NCI-H1694 (cell line): ENCODE measurements at places on chromosomes 12 and 14.
A peak's percentile ranks its signal among the peaks of the same experiment; 100 is the strongest.

- no peak for DNase-seq
These were observed 13.2 kb downstream of the PRICKLE1 start for GRCh38 chr12:42576374-42576773.

DNA sequence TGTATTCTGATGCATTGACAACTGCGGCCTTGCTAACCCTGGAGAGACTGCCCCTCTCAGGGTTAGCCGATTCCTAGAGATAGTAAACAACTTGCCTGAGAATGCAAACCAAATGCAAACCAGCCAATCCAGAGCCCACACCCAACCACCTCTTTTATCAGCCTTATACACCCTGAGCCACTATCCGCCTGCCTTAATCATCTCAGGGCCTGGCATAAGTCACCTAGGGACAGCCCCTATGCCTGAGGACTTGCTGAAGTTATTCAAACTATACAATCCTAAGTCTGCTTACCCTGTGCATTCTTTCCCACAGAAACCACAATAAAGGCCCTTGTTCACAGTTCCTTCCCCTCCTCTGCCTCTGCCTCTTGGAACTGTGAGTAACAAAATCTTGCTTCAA is 177.2 kb downstream of the KCNA5 start:
- no peak for DNase-seq

- DNase-seq = peak; percentile 6
These were observed 48.0 kb upstream of the RIMBP2 start for GRCh38 chr12:130764073-130764472.

GRCh38 chr12:979349-979748 is 11.7 kb upstream of the ERC1 start:
- DNase-seq = no peak

DNA sequence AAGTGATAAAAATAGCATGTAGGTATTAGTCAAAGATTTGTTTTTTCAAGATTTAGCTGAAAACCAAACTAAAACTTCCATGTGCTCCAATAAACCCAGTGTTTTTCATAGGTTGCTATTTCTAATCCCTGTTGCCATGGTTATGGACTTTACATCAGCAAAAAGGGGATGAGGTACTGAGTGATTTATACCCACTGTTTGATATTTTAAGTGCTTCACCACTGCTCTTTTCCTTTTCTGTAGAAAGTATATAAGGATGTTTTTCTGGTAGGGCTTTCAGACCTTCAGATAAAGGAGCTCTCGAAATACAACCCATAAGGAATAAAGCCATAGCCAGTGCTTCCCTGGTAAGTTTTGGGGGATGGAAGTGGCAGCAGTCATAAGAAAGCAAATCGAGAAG is at the start of gene OTOGL:
TSS of gene OTOGL (plus strand) at position 279 of the 400 bp plus-strand sequence. CDS start 109,895 bp downstream, outside the sequence.
- DNase-seq = no peak

- no peak for DNase-seq
These were observed 249.6 kb upstream of the G2E3 start for GRCh38 chr14:30309405-30309804.

GRCh38 chr12:109947521-109947920 is 47.4 kb downstream of the TCHP start:
- no peak for DNase-seq

- DNase-seq = peak; percentile 88
These were observed at the start of gene NRXN3 for GRCh38 chr14:78170203-78170602. TSS of gene NRXN3 (plus strand) at chr14:78170373. CDS start at chr14:78243094, 72,721 bp downstream.
